EH (cell line): ENCODE measurements at places on chromosomes 12 and 14.

GRCh38 chr12:89507015-89507824, 17.4 kb downstream of the GALNT4 start:
- DNase-seq, result no peak

DNA sequence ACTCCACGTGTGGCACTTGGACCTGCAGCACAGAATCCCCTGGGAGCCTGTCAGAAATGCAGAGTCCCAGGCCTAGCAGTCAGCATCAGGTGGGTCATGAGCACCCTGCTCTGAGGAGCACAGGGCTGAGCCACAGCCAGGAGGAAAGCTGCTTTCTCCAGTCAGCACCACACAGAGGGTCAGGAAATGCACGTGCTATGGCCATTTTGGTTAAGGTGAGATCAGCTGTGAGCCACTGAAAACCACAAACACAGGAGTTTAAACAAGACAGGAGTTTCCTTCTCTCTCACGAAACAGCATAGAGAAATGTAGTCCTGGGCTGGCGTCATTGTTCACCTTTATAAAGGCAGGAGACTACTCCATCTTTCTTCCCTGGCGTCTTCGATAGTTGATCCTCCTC, 204.5 kb upstream of the SFSWAP start:
- DNase-seq, result no peak

DNA sequence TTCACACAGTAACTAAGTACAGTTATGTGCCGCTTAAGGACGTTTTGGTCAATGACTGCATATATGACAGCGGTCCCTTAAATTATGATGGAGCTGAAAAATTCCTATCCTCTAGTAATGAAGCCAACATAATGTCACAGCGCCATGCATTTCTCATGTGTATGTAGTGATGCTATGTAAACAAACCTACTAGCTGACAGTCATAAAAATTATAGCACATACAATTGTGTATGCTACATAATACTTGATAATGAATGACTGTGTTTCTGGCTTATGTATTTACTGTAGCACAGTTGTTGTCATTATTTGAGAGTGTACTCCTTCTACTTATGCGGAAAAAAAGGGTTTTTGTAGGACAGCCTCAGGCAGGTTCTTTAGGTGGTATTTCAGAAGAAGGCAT, 99.7 kb downstream of the DACT1 start:
- DNase-seq, result peak; percentile 9

GRCh38 chr12:56299308-56299852, 750 bp downstream of the CS start:
- no peak for DNase-seq

DNA sequence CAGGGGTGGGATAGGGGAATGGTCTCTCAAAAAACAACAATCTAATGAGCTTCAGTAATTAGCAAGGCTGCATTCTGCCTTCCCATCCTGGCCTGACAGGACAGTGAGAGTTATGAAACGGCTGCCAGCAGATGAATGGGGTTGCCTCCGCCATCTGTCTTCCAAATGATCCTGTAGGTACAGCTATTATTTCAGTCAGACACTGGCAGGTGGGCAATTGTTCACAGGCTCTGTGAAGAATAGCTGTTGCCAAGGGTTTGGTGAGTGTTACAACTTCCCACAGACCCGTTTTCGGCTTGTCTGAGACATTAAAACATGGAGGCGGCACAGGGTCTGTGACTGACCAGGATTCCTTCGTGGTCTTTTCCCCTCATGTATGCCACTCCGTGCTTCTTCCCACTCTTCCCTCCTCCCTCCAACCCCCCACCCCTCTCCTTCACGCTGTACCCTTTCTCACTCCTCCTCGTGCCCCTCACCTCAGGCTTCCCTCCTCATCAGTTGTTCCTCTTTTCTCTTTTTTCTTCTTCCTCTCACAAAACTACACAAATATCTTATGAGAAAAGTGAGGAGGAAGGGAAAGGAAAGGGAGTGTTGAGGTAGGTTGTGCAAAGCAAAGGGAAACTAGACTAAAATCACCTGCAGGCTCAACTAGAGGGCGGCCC, 160.8 kb upstream of the GZMB start:
- DNase-seq, result no peak

- DNase-seq, result no peak
Observed at GRCh38 chr12:123396954-123397353, 13.0 kb downstream of the KMT5A start.

DNA sequence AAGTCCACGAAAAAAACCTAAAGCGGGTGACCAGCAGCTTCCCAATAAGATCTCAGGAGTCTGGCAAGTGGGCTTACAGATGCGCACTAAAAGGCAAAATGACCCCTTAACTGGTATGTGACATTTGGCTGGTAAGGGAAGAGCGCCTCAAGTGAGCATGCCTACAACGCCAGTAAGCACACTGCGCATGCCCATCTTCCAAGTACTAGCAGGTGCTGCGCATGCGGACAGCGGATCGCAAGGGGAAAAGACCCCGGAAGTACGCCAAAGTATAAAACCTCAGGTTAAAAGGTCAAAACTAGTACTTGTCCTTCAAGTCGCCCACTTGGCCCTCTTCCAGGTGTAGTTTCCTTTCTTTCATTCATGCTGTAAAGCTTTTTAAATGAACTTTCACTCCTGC, 518.5 kb upstream of the MDGA2 start:
- DNase-seq, result no peak

GRCh38 chr12:1246637-1247036, 255.6 kb downstream of the ERC1 start:
- DNase-seq, result peak; percentile 65
